ENCODE measurements at places on chromosomes 7 and 10.

DNA sequence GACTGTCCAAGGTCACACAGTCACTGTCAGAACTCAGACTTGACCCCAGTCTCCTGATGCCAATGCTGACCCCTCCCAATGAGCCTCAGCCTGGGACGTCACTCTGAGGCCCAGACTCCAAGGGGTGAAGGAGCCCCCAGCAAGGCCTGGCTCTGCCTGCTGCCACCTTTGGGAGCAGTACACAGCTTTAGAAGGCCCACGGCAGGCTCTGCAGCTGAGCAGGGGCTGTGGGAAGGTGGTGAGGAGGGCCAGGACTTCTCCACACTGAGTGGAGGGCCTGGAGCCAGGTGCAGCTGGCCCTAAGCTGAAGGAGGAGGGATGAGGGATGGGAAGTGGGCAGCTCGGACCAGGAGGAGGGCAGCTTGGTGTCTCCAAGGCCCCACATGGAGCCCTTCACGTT is 23.9 kb upstream of the ZMIZ1 start:
- no peak for DNase-seq

GRCh38 chr7:130363026-130363847 is 17.1 kb upstream of the CPA1 start:
- peak; percentile 85 for DNase-seq

DNA sequence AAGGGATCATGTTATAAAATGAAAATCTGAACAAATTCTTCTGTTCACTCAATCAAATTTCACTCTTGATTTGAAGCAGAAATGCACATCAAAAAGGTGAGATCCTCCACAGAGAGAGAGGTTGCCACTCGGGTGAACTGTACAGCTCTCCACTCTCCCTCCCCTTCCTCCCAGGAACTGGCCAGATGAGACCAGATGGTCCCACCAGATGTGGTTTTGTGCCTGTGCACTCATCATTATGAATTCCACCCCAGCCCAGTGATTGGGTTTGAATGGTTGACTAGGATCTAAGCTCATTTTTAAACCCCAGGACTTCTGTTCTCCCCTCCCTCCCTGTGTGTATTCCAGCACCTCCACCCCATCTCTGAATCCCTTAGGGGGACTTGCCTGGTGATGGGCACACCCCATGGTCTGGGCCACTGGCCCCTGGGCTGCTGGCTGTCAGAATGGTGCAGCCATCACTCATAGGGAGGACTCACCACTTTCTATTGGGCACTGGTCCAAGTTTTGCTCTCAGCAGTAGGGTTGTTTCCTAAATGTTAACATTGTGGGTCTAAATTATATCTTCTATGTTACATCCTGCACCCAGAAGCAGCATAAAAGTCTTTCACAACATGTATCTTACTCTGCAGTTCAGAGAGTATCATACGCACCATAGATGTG is 393.1 kb downstream of the TNS3 start:
- DNase-seq: no peak

- DNase-seq: no peak
These were observed 19.3 kb downstream of the PPP2R2D start for GRCh38 chr10:131920151-131920550.

- no peak for DNase-seq
These were observed 60.1 kb downstream of the DENND11 start for GRCh38 chr7:141641876-141642275.

DNA sequence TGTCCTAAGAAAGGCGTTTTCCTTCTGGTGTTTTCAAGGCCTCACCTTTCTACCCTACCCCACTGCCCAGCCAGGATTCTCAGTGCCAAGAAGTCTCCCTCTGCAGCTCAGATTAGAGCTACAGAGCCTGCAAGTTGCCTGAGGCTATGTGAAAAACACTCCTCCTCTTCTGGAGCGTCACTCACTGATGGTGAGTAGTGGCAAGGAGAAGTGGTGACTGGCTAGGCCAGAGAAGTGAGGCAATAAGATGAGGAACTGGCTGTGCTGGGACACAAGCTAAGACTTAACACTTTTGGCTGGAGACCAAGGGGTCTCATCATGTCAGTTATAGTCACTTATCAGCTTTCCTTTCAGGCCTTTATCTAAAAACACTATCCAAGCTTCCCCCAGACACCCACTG is 86.7 kb upstream of the PRKAR2B start:
- no peak for DNase-seq

DNA sequence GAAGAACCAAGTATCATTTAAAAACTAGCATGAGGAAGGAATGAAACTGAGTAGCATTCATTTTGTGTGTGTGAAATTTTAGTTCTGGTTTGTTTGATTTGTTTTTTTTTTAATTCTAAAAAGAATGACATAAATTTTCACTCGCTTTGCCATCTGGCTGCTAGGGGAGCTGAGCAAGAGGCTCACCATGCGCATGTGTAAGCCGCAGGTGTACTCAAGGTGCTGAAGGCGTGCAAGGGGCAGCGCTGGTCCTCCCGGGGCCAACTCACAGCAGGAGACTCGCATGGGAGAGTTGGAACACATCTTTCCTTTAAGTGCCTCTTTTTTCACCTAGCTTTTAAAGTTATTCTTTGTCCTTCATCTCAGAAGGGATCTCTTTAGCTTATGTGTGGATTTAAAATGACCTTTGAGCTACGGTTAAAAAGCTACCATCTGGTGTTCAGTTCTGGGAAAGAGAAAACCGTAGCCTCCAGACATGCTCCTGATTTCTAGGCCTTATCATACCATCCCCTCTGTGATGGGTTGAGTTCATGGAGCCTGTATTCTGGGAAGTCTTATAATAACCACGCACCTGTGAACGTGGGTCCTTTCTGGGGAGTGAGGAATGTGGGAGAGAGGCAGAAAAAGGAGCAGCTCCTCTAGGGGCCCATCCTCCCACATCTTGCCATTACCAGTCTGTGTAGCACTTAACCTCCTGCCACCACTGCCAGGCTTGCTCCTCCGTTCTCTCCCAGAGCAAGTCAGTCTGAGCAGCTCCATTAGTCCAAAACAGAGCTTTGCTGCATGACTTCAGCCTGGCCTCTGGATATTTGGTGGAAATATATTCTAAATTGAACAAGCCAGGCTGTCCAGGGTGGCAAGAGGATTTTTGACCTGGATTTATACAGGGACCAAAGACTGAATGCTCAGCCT is 61.9 kb downstream of the KLHDC10 start:
- DNase-seq: no peak

DNA sequence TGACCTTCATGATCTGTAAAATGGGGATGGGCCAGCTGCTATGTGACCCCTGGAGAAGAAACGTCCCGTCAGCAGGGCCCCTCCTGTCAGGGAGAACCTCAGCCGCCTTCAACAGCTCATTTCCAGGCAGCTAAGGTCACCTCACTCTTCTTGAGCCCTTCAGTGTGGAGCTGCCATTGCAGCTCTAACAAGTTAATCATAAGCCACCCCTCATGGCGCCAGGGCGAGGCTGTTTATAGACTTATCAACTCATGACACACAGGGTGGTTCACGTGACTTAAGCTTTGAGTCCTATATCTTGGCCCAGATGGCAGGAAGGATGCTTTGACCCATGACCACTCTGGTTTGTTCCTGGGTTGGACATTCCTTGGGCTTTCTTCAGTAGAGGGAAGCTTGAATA is 315.1 kb downstream of the TNS3 start:
- DNase-seq: no peak

DNA sequence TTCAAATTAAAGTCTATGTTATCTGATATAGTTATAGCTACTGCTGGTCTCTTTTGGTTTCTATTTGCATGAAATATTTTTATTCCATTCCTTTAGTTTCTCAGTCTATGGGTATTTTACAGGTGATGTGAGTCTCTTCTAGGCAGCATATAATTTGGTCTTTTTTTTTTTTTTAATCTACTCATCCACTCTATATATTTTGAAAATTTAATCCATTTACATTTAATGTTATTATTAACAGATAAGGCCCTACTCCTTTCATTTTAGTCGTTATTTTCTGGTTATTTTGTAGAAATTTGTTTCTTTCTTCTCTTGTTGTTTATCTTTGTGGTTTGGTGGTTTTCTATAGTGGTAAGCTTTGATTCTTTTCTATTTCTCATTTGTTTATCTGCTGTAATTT is 58.8 kb downstream of the MALRD1 start:
- DNase-seq: no peak
